ENCODE measurements at places on chromosomes 1 and 21.

- DNase-seq, result no peak
Measured at GRCh38 chr1:192703283-192704206, 67.6 kb downstream of the RGS13 start.

- no peak for DNase-seq
Measured at GRCh38 chr1:112818990-112819689, 104.0 kb upstream of the PPM1J start.

DNA sequence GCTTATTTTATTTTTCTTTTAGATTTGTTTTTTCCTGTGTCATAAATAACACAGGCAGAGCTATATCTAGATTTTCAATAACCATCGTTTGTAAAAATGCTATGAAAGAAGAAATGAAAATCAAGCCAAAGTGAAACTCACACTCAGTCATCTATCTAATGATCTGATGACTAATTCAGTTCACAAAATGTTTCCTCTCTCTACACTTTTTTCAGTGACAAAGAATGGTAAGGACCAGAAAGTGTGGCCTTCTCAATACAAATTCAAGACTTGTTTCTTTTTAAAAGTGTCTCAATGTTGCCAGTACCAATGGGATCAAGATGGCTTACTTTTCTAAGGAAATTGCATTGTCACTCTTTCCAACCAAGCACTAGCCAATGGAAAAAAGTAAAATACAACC lies 282.8 kb upstream of the PKN2 start:
- no peak for DNase-seq

DNA sequence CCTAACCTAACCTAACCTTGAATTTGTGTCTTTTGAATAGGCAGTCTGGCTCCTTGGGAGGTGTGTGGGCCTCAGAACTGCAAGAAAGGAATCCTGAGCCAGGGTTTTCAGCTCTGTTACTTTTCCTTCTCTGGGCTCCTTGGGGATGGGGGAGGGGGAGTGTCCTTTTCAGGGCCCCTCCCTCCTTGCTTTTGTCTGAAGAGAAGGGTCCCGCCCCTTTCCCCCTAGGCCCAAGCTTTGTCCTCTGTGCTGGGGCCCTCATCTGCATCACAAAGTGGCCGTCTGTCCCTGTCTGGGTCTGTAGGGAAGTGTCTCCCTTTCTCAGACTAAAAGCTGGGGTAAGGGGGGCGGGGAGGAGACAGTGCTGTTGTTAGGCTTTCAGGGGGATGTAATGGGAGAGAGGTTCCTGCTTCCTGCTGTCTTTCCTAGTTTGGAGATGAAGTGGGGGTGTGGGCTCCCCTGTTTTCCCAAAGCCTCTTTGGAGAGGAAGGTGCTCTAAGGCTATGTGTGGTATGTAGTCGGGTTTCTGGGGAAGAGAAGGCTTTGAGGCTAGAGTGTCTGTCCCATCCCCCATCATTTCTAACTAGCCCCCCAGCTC lies 3.1 kb downstream of the AGO1 start:
- no peak for DNase-seq

GRCh38 chr1:230797942-230798365 lies 50.8 kb downstream of the CAPN9 start:
- no peak for DNase-seq

DNA sequence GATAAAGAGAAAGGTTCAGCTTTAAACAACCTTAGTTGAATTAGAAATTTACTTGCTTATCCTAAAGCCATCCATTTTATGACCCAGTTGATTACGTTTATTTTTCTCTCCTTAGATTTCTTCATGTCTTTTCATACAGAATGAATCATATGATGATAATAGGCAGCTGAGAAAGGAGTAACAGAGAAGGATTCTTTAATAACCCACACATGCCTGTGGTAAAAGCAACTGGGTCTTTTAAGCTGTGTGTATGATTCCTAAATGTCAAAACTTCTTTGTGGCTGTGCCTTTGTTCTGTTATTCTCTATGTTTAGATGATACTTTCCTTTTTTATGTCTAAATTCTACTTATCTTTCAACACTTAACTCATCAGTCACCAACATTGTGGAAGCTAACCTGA lies 626.5 kb downstream of the NCAM2 start:
- no peak for DNase-seq

GRCh38 chr1:23524716-23525401 lies 6.2 kb downstream of the E2F2 start:
- DNase-seq, result no peak

- no peak for DNase-seq
Measured at GRCh38 chr1:34276606-34277005, 99.9 kb downstream of the C1orf94 start.

DNA sequence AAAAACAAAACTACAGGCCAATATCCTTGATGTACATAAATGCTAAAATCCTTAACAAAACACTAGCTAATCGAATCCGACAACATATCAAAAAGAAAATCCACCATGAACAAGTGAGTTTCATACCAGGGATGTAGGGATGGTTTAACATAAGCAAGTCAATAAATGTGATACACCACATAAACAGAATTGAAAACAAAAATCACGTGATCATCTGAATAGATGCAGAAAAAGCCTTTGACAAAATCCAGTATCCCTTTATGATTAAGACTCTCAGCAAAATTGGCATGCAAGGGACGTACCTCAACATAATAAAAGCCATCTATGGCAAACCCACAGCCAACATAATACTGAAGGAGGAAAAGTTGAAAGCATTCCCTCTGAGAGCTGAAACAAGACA lies 466.1 kb downstream of the BRINP3 start:
- no peak for DNase-seq

GRCh38 chr1:30657131-30658013 lies 66.0 kb downstream of the MATN1 start:
- no peak for DNase-seq

DNA sequence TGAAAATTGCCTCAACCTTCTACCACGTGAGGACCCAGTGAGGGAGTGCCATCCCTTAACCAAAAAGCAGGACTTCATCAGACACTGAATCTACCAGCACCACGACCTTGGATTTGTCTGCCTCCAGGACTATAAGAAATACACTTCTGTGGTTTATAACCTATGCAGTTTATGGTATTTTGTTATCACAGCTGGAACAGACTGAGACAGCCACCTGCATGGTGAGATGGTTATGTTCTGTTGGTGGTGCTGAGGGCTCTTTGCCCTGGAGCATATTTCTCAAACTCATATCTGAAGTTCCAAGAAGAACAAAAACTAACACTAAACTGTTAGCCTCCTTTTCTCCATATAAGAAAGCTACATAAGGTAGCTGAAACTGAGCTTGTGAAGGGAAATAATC lies 69.8 kb upstream of the RGS18 start:
- no peak for DNase-seq

DNA sequence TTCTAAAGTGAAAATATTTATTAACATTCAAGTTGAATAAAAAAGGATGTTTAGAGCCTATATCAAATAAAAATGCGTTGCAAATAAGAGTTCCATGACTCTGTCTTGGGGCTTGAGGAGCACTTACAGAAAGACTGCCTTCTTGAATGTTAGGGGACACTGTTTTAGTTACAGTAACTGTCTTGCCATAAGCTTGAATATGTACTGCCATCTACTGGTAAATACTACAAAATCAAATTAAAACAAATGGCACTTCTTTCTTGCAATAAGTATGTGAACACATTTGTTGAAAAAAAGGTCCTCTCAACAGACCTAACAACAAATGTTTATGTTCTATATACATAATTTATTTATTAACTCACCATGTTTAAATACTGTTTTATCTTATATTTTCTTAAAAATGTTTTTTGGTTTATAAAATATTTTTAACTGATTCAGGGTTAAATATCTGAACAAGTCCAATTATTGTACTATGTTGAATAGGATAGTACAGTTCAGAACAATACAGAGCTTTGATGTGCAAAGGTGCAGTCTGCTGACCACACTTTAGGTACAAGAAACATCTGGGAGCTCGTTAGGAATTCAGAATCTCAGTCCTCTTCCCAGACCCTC lies 199.5 kb downstream of the LRRIQ3 start:
- DNase-seq, result no peak

DNA sequence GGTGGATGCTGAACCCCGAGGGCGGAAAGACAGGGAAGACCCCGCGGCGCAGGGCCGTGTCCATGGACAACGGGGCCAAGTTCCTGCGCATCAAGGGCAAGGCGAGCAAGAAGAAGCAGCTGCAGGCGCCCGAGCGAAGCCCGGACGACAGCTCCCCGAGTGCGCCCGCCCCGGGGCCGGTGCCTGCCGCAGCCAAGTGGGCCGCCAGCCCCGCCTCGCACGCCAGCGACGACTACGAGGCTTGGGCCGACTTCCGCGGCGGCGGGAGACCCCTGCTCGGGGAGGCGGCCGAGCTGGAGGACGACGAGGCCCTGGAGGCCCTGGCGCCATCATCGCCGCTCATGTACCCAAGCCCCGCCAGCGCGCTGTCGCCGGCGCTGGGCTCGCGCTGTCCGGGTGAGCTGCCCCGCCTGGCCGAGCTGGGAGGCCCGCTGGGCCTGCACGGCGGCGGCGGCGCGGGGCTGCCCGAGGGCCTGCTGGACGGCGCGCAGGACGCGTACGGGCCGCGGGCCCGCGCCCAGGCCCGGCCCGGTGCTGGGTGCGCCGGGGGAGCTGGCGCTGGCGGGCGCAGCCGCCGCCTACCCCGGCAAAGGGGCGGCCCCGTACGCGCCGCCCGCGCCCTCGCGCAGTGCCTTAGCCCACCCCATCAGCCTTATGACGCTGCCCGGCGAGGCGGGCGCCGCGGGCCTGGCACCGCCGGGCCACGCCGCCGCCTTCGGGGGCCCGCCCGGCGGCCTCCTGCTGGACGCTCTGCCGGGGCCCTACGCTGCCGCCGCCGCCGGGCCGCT lies 20.7 kb downstream of the FOXO6 start:
- no peak for DNase-seq

DNA sequence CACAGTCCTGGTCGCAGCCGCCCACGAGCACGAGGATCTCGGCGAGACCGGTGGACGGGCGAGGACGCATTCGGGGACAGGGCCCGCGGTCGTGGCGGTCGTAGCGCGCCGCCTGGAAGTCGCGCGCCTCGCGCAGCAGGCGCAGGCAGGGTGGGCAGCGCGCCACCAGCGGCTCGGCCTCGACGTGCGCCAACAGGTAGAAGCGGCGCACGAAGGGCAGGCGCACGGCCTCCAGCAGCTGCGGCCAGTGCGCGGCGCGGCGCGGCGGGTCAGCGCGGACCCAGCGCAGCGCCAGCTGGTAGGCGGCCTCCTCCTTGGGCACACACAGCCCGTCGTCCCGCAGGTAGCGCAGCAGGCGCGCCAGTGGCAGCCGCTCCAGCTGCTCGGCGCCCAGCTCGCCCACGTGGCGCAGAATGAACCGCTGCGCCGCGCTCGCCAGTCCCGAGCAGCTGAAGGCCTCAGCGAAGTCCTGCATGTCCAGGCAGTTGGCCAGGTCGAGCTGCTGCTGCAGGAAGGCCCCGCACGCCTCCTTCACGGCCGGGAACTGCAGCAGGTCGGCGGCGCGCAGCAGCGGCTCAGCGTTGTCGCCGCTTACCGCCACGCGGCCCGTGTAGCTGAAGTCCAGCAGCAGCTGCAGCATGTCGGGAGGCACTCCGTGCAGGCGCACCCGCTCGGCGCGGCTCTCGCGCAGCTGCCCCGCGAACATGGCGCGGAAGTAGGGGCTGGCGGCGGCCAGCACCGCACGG lies 573 bp downstream of the KLHL21 start:
- DNase-seq, result no peak

- DNase-seq, result no peak
Measured at GRCh38 chr1:161884475-161884874, 118.4 kb downstream of the ATF6 start.

DNA sequence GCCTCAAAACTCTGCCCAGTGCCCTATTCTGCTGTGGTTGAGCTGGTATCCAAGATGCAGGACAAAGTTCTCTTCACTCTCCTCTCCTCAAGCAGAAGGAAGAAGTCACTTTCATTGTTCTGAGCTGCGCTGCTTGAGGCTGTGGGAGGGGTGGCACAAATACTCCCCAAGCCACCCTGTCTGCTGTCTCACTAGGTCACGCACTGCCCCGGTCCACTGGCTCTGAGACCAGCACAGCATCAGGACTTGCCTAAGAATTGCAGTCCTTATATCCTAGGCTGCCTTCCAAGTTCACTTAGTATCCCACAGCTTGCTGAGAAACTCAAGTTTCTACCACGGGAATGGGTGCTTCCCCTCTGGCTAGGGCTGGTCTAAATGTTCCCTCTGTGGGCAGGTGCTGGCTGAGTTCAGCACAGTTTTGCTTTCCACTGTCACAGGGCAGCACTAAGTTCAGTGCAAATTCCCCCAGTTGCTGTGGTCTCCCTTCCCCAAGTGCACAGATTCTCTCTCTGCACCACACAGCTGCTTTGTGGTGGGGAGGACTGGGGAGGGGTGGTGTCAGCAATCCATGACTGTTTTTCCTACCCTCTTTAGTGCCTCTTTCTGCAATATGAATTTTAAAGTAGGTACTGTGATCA lies 32.4 kb downstream of the SLC9C2 start:
- no peak for DNase-seq

GRCh38 chr1:3959361-3959760 lies 59.3 kb upstream of the C1orf174 start:
- DNase-seq, result no peak

DNA sequence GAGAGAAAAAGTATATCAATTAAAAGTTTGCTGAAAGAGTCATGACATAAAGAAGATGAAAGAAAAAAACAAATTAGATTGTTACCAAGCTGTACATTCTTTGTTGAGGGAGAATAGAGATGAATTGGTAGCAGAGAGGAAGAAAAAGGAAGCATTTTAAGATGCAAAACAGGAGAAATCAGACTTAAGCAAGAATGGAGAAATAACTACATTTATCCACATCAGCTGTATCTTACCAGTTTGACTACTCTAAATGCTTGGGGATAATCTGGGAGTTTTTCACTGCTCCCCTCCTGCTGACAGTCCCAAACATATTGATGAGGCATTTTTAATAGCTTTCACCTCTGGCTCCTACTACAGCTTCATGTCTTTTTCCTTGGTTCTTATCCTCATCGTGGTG lies 16.8 kb upstream of the PTPRC start:
- no peak for DNase-seq

DNA sequence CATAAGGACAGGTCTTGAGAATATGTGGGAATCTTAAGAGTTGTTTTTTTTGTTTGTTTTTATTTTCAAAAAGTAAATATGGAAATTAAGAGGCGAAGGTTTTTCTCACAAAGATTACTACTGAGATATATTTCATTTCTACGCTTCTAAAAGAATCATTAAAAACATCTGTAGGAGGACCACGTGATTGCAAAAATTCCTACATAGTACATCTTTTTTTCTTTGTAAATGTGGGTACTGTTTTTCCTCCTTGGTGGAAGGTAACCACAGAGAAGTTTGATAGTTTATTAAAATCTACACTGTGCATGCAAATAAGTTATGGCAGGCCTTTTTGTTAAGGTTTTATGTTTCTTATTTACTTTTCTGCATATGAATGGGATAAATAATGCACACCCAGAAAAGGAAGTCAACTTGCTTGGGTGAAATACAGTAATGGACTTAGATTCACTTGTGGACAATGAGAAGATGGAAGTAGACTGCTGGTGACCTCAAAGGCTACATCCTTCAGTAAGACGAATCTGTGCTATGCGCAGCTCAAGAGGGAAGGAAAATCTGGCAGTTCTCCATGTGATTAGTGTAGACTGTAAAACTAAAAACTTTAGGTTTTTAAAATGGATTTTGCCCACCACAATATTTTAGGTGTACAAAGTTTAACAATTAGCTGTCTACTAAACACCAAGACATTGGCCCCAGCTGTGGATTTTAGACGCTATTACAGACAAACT lies 2.0 kb downstream of the AK5 start:
- DNase-seq, result no peak

- no peak for DNase-seq
Measured at GRCh38 chr1:1270813-1271212, 2.8 kb downstream of the UBE2J2 start.

GRCh38 chr1:235675152-235675890 lies 25.7 kb upstream of the GNG4 start:
- DNase-seq, result no peak

- DNase-seq, result peak; percentile 64
Measured at GRCh38 chr1:121519042-121519755, 334.4 kb downstream of the SRGAP2C start.

GRCh38 chr1:221228594-221228993 lies 349.4 kb downstream of the HLX start:
- no peak for DNase-seq
